ENCODE measurements at places on chromosomes 3 and 15.

- peaks cover 9% of the 10 kb centered on the region for H3K27me3 ChIP-seq
- no peak overlapping the region for H3K4me3 ChIP-seq
- H3K36me3 ChIP-seq, result no peaks in the 10 kb centered on the region
- H3K4me1 ChIP-seq, result no peaks in the 10 kb centered on the region
- no peak overlapping the region for H3K27ac ChIP-seq
Observed at GRCh38 chr15:71577071-71577470, 233.3 kb upstream of the NR2E3 start.

DNA sequence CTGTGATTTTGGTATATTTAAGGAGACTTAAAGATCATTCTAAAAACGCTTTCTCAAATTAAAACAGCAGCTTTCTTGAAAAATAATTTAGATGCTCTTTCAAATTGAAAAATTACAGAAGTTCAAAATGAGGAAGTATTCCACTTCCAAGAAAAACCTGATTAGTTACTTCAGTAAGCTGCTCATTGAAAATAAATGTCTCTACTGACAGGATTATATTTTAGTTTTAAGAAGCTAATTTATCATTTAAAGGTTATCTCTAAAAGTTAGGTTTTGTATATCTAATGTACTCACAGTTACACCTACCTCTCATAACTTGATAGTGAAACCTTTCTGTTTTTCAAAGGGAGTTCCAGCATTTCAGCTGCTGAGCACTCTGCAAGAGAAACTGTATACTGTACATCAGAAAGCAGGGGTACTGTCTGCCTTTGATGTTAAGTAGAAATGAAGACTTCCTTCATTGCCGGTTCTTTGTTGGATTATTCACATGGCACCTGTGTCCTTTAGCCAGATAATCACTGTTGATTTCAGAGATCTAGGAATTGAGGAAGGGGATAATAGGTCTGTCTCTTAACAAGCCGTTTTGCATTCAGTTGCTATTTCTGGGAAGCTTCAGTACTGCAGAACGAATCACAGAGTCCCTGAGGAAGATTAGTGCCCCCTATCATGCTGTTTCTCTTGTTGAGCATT, 161.6 kb downstream of the TCF12 start:
- no peak overlapping the region for H3K27ac ChIP-seq
- peaks cover 18% of the 10 kb centered on the region for H3K4me1 ChIP-seq
- no peak overlapping the region for H3K4me3 ChIP-seq
- no peaks in the 10 kb centered on the region for H3K36me3 ChIP-seq
- no peaks in the 10 kb centered on the region for H3K27me3 ChIP-seq

DNA sequence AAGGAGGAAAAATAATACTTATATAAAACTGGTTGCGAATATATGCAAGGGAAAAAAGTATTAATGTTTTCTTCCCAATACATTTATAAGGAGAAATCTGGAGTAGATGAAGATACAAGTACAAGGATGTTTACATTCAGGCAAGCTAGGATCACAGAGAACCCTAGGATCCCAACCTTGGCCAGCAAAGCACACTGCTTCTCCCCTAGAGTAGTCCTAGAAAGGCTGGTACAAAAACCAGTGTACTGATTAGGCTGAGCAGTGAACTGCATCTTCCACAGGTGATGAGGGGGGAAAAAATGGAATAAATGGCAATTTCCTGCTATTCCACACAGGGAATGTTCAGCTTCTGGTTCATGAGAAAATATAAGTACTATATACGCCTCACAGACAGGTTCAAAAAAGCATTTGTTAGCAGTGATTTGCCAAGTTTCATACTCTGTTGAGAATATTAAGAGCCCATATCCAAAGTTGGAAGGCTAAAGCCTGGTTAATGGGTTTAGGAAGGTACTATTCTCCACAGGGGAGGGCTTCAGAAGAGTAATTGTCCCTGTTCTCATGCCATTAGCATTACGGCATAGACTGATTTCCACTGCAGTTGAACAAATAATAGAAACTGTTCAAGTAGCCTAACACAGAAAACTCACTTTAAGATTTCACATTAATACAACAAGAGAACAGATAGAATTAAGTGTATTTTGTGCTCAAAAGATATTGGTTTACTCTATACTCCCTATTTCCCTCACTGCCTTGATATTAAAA, 10.4 kb upstream of the NMB start:
- DNase-seq, result no peak
- H3K4me3 ChIP-seq, result no peak overlapping the region
- peaks cover 39% of the 10 kb centered on the region for H3K36me3 ChIP-seq
- peaks cover 34% of the 10 kb centered on the region for H3K4me1 ChIP-seq
- H3K27me3 ChIP-seq, result no peaks in the 10 kb centered on the region
- H3K27ac ChIP-seq, result peak overlapping the region; percentile 68

- H3K27me3 ChIP-seq, result no peaks in the 10 kb centered on the region
- H3K4me1 ChIP-seq, result peaks cover 43% of the 10 kb centered on the region
- H3K27ac ChIP-seq, result no peak overlapping the region
- no peak overlapping the region for H3K4me3 ChIP-seq
- peaks cover 30% of the 10 kb centered on the region for H3K36me3 ChIP-seq
Observed at GRCh38 chr15:81279621-81280485, 44.1 kb downstream of the STARD5 start.

DNA sequence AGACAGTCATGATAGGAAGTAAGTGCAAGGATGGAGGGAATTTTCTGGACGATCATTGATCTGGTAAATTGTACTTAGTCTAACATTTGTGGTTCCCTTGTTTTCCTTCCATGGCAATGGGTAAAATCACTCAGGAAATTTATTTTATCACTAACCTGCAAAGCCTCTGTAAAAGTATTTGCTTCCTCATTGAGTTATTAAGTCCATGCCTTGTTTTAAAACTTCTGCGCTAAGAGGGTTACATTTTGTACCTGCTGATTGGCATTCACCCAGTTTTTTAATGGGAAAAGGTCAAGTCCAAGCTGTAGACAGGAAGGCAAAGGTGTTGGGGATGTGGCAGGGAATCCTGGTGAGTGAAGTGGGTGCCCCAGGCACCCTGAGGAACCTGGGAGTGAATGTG, 146.2 kb upstream of the NR2F2 start:
- no peak for DNase-seq
- peaks cover 3% of the 10 kb centered on the region for H3K27me3 ChIP-seq
- no peak overlapping the region for H3K4me3 ChIP-seq
- H3K27ac ChIP-seq, result no peak overlapping the region
- H3K36me3 ChIP-seq, result no peaks in the 10 kb centered on the region
- no peaks in the 10 kb centered on the region for H3K4me1 ChIP-seq

- H3K4me3 ChIP-seq, result no peak overlapping the region
- no peak for DNase-seq
- no peak overlapping the region for H3K27ac ChIP-seq
Observed at GRCh38 chr3:106860182-106860581, 517.1 kb upstream of the CCDC54 start.

DNA sequence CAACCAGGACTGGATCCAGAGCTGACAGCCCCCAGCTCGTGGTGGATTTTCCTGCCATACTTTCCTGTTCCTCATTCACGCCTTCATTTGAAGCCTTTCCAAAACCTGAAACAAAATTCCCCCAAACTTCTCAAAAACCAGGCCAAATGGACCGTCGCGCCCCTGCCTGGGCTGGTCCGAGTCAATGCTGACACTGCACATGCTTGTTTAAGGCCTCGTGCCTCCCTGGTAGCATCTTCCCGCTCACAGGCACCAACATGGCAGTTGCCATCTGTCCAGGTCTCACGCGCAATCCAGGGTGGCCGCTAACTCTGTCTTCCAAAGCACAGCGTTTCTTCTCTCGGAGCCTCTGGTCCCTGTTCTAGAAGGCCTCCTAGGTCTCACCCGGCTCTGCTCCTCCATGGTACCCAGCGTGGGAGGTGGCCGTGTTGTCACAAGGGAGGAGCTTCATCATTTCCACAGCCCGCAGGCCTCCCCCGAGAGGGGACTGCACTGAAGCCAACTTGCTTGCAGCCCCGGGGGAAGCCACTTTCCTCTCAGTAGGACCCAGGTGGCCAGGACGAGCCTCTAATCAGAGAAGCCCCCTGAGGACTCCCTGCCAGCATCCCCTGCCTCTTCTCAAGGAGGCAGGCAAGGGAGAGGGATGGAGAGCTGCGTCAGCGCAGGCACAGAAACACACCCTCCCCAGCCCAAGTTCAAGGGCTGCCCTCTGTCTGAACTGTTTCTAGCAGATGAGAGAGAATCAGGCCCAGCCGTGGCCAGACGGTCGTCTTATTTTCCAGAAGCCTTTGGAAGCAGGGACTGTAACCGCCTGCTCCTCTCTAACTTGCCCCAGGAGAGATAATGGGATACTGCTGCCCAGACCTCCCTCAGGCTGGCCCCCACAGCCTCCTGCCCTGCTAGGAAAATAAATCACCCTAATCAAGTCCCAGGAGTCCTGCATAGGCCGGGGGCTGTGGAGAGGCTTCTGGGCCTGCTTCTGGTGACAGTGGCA, 152.8 kb upstream of the TLE3 start:
- H3K27ac ChIP-seq, result no peak overlapping the region
- peaks cover 14% of the 10 kb centered on the region for H3K27me3 ChIP-seq
- H3K4me3 ChIP-seq, result no peak overlapping the region

GRCh38 chr3:144112036-144112435, 140.4 kb downstream of the DIPK2A start:
- no peak overlapping the region for H3K27ac ChIP-seq
- H3K36me3 ChIP-seq, result no peaks in the 10 kb centered on the region
- peaks cover 9% of the 10 kb centered on the region for H3K27me3 ChIP-seq
- no peak overlapping the region for H3K4me3 ChIP-seq

- peaks cover 9% of the 10 kb centered on the region for H3K27me3 ChIP-seq
- H3K4me1 ChIP-seq, result peaks cover 36% of the 10 kb centered on the region
- no peak overlapping the region for H3K4me3 ChIP-seq
- H3K36me3 ChIP-seq, result no peaks in the 10 kb centered on the region
- no peak for DNase-seq
Observed at GRCh38 chr3:139340784-139341183, 3.0 kb upstream of the MRPS22 start.

GRCh38 chr3:7567160-7567559, 706.2 kb downstream of the GRM7 start:
- H3K36me3 ChIP-seq, result no peaks in the 10 kb centered on the region
- H3K4me1 ChIP-seq, result no peaks in the 10 kb centered on the region
- H3K27me3 ChIP-seq, result no peaks in the 10 kb centered on the region
- no peak overlapping the region for H3K4me3 ChIP-seq

DNA sequence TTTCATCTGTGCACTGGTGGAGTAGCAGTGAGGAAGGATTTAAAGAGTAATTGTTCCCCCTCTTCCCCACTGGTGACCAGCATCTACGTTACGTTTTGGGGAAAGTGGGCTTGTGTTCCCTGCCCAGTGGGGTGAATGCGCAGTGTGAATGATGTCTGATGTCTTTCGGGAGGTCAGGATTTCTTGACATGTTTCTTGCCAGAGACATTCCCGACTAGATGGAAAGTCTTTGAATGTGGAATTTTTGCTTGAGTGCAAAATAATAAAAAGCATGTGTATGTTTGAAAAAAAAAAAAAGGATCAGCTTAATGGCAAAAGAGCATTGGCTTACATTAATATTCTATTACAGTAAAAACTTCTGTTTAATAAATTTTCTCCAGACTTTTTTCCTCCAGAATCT, 632.2 kb downstream of the FOXP1 start:
- H3K27me3 ChIP-seq, result peaks cover 5% of the 10 kb centered on the region
- no peak overlapping the region for H3K27ac ChIP-seq
- H3K4me1 ChIP-seq, result peaks cover 4% of the 10 kb centered on the region
- DNase-seq, result no peak

- peaks cover 6% of the 10 kb centered on the region for H3K4me1 ChIP-seq
- H3K27ac ChIP-seq, result no peak overlapping the region
- no peaks in the 10 kb centered on the region for H3K36me3 ChIP-seq
- no peaks in the 10 kb centered on the region for H3K27me3 ChIP-seq
- no peak overlapping the region for H3K4me3 ChIP-seq
Observed at GRCh38 chr15:65947041-65947440, 77.8 kb downstream of the RAB11A start.

GRCh38 chr3:127820221-127820825, 2.0 kb downstream of the MGLL start:
- H3K27ac ChIP-seq, result no peak overlapping the region
- no peak for DNase-seq
- H3K4me3 ChIP-seq, result no peak overlapping the region

GRCh38 chr3:54131890-54132289, 9.5 kb downstream of the CACNA2D3 start:
- DNase-seq, result no peak
- H3K36me3 ChIP-seq, result no peaks in the 10 kb centered on the region
- H3K27ac ChIP-seq, result no peak overlapping the region

DNA sequence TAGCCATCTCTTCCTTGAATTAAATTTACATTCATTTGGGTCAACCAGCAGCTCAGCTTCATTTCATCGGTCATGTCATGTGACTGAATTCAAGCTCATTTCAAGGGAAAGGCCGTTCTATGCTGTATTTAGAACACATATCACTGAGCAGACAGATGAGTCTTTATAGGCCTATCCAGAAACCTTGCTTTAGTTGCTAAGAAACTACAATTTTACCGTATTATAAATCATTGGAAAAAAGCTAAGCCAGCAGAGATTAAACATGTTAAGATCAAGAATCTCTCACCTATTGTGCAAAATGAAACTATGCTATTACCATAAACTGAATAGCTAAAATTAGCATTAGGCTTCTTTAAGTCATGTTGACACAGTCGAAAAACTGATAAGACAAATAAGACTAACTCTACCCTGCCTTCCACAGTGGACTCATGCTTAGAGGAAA, 2.2 kb downstream of the NPTN start:
- peak overlapping the region; percentile 17 for H3K27ac ChIP-seq
- peak overlapping the region; percentile 86 for H3K4me3 ChIP-seq
- no peaks in the 10 kb centered on the region for H3K36me3 ChIP-seq
- H3K27me3 ChIP-seq, result no peaks in the 10 kb centered on the region
- DNase-seq, result no peak
- H3K4me1 ChIP-seq, result peaks cover 58% of the 10 kb centered on the region

GRCh38 chr3:138401834-138402233, 32.6 kb upstream of the ESYT3 start:
- H3K4me1 ChIP-seq, result no peaks in the 10 kb centered on the region
- H3K36me3 ChIP-seq, result no peaks in the 10 kb centered on the region
- DNase-seq, result no peak
- H3K27ac ChIP-seq, result no peak overlapping the region
- peaks cover 2% of the 10 kb centered on the region for H3K27me3 ChIP-seq

DNA sequence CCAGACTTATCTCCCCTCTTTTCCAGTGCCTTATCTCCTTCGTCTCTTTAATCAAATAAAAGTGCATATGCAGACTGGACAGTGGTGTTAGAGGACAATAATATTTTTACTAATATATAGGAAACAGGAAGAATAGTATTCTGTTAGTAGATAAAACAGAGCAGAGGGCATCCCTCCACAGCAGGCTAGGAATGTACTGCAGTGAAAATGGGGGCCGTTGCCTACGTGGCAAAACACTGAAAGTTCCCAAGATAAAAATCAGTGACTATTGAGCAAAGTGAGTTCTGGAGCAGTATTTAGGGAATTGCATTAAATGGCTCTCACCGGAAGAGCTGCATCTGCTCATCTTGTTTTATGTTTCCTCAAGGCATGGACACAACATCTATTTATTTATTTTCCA, 435.0 kb downstream of the CNTN6 start:
- peaks cover 2% of the 10 kb centered on the region for H3K36me3 ChIP-seq
- H3K27ac ChIP-seq, result no peak overlapping the region
- no peaks in the 10 kb centered on the region for H3K4me1 ChIP-seq
- H3K4me3 ChIP-seq, result no peak overlapping the region
- H3K27me3 ChIP-seq, result no peaks in the 10 kb centered on the region

DNA sequence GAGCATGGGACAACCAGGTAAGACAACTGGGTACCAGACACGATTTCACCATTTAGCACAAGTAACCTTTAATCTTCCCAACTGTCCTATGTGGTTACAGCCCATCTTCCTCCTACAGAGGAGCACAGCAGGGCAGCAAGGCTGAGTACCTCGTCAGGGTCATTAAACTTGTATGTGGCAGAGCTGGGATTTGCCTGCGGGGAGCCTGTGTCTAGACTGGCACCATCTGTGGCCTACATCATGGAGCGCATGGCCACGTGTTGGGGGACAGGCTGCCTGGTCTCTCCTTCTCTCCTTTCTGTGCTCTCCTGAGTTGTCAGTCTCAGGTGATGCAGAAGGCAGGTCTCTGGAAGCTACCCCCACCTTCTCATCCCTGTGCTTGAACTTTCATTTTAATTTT, 32.2 kb downstream of the GOLGA6A start:
- H3K27ac ChIP-seq, result no peak overlapping the region
- H3K4me1 ChIP-seq, result peaks cover 11% of the 10 kb centered on the region
- no peaks in the 10 kb centered on the region for H3K27me3 ChIP-seq
- no peak for DNase-seq

Measured in activated naive CD8-positive, alpha-beta T cell treated with anti-CD3 and anti-CD28 coated beads, Interleukin-2, amount 50 U/mL, for 24 hours (primary cell).